ENCODE measurements at places on chromosomes 13 and 19.

DNA sequence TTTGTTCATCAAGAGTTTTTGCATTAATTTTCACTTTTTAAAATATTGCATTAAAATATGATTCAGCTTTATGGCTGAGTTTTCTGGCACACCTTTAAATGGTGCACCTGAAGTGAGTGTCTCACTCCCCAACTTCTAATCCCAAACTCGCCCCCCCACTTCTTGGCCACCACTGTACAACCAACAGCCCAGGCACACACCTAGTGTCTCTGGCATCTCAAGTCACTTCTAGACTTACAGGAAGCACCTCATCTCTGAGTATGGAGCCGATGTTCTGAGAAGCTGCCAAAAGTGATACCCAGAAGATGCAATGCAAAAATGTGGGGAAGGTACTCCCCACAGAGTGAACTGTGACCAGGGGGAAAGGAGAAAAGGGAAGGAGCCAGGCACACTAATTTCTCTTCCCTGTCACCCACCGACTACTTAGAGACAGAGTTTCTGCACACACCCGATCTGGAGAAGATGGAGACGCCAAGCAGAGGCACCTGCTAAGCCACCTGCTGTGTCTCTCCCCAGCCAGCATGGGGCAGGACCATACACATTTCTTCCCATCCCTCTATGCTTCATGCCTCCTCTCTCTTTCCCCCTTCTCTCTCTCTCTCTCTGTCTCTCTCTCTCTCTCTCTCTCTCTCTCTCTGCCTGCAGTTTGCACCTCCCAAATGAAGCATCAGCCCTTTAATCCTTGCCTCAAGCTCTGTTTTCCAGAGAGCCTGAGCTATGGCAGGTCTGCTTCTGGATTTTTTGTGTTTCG, 155.3 kb upstream of the ZNF507 start:
- H3K27ac ChIP-seq = no peak overlapping the region
- no peaks in the 10 kb centered on the region for H3K4me1 ChIP-seq
- no peaks in the 10 kb centered on the region for H3K27me3 ChIP-seq
- no peak for DNase-seq

GRCh38 chr19:42465827-42466280, 23.1 kb upstream of the CXCL17 start:
- no peak overlapping the region for H3K27ac ChIP-seq
- H3K4me3 ChIP-seq = no peak overlapping the region
- DNase-seq = no peak
- H3K36me3 ChIP-seq = no peaks in the 10 kb centered on the region

DNA sequence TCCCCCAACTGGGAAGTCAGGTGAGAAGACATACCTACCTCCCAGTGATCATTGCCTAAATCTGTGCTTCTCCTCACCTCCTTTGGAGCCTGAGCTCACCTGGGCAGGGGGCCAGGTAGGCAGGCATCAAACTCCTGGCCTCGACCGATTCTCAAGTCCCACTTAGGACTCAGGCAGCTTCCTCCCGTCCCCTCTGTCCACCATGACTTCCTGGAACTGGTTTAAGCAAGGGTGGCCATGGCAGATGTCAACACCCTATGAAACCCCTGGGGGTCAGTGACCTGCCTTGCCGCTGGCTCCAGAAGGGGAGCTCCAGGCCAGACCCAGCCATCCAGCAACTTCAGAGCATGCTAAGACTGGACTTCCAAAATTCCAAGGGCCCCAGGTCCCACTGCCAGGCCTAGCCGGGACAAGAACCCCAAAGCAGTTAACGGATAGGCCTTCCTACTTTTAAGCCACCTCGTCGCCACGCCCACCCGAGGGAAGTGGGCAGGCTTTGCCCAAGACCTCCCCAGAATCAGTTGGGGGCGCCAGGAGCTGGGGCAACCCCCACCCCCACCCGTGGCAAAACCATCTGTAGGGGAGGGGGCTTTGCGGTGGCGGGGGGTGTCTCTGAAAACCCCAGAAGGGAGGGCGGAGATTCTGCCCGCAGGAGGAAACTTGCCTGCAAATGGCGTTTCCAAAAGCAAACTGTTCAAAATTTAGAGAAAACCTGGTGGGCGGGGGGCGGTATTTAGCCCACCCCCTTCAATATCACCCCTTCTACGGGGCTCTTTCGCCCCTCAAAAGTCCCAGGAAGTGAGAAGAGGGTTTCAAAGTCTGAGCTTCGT, 657 bp downstream of the PLIN3 start:
- peak overlapping the region; percentile 72 for H3K27ac ChIP-seq
- peaks cover 19% of the 10 kb centered on the region for H3K4me1 ChIP-seq
- peaks cover 4% of the 10 kb centered on the region for H3K27me3 ChIP-seq
- H3K4me3 ChIP-seq = peak overlapping the region; percentile 75
- DNase-seq = peak; percentile 50
- H3K36me3 ChIP-seq = no peaks in the 10 kb centered on the region

- no peak within 1 kb of the TSS for H3K27ac ChIP-seq
- no peak within 1 kb of the TSS for H3K4me3 ChIP-seq
Measured at GRCh38 chr19:50719566-50719965, at the start of gene SHANK1. Gene SHANK1 (minus strand): TSS chr19:50719802. CDS start chr19:50716919, 2,883 bp downstream.

GRCh38 chr13:30692113-30692512, 43.2 kb upstream of the ALOX5AP start:
- peaks cover 33% of the 10 kb centered on the region for H3K27me3 ChIP-seq
- peaks cover 30% of the 10 kb centered on the region for H3K4me1 ChIP-seq
- no peak overlapping the region for H3K27ac ChIP-seq
- H3K4me3 ChIP-seq = no peak overlapping the region
- no peak for DNase-seq

DNA sequence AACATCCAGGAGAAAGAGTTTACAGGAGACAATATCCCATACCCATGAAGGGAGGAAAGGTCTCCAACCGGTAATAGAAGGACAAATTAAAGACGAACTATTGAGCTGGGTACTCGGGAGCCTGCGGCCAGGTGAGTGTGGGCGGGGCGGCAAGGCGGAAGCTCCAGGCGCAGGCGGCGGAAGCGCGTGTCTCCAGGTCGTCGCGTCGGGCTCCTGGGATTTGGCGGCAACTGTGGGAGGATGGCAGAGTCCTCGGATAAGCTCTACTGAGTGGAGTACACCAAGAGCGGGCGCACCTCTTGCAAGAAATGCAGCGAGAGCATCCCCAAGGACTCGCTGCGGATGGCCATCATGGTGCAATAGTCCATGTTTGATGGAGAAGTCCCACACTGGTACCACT, 21.6 kb upstream of the ANKRD10 start:
- peaks cover 6% of the 10 kb centered on the region for H3K36me3 ChIP-seq
- H3K4me3 ChIP-seq = no peak overlapping the region
- no peak for DNase-seq
- H3K27ac ChIP-seq = no peak overlapping the region

GRCh38 chr19:27718234-27718633, 1494.7 kb downstream of the UQCRFS1 start:
- no peak overlapping the region for H3K4me3 ChIP-seq
- DNase-seq = no peak
- H3K36me3 ChIP-seq = no peaks in the 10 kb centered on the region
- H3K27ac ChIP-seq = no peak overlapping the region
- no peaks in the 10 kb centered on the region for H3K4me1 ChIP-seq
- H3K27me3 ChIP-seq = no peaks in the 10 kb centered on the region

DNA sequence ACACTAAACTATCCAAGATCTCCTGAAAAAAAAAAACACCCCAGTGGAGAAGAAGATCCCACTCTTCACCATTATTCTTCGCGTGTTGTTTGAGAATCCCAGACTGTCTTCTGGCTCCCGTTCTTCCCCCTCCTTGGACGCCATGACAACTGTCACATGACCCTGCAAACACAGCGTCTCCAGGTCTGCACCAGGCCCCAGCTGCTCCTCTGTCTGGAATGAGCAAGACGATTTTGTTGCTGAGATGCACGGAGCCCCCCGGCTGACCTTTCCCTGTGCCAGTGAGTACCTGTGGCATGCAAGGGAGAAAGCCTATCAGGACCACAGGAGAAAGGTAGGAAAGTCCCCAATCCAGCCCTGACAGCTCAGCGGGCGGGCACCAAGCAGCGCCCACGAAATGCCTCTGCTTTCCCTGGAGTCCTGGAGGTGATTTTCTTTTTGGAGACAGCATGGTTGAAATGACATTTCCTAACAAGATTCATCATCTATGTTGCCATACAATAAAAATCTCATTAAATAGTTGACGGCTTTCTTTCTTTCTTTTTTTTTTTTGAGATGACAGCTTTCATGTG, at the start of gene CFAP97D2:
TSS of gene CFAP97D2 (plus strand) at position 171 of the 572 bp plus-strand sequence. CDS start at position 245, 74 bp downstream.
- peaks cover 17% of the 10 kb centered on the region for H3K4me1 ChIP-seq
- peaks cover 13% of the 10 kb centered on the region for H3K27me3 ChIP-seq
- DNase-seq = no peak
- no peak within 1 kb of the TSS for H3K4me3 ChIP-seq
- no peak within 1 kb of the TSS for H3K27ac ChIP-seq

GRCh38 chr13:24644036-24644435, 36.2 kb upstream of the ATP12A start:
- peaks cover 2% of the 10 kb centered on the region for H3K27me3 ChIP-seq
- H3K4me1 ChIP-seq = peaks cover 1% of the 10 kb centered on the region
- no peak overlapping the region for H3K27ac ChIP-seq
- no peak for DNase-seq
- no peak overlapping the region for H3K4me3 ChIP-seq

DNA sequence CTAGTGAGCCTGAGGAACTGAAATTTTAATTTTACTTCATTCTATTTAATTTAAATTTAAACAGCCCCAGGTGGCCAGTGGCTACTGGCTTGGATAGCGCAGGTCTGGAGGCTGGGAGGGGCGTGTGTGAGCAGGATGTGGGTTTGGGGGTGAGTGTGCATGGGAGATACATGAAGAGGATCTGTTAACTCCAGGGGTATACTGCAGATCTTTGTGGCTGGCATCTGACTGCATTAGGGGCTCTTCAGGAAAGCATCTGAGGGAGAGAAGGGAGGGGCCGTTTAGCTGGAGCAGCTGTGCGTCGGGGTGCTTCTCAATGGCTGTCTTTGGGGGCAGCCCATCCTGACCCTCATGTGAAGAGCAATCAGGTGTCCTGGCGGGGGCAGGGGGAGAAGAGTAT, 6.8 kb downstream of the SHANK1 start:
- H3K4me3 ChIP-seq = no peak overlapping the region
- no peak overlapping the region for H3K27ac ChIP-seq
- H3K4me1 ChIP-seq = peaks cover 9% of the 10 kb centered on the region
- no peaks in the 10 kb centered on the region for H3K36me3 ChIP-seq

- H3K36me3 ChIP-seq = peaks cover 73% of the 10 kb centered on the region
- H3K4me3 ChIP-seq = no peak overlapping the region
- H3K4me1 ChIP-seq = no peaks in the 10 kb centered on the region
Measured at GRCh38 chr19:37227996-37228395, 10.0 kb downstream of the ZNF383 start.

GRCh38 chr19:35429698-35430408, 18.2 kb upstream of the FFAR2 start:
- H3K27me3 ChIP-seq = peaks cover 6% of the 10 kb centered on the region
- H3K4me3 ChIP-seq = no peak overlapping the region
- H3K27ac ChIP-seq = no peak overlapping the region
- H3K4me1 ChIP-seq = peaks cover 15% of the 10 kb centered on the region
- H3K36me3 ChIP-seq = peaks cover 7% of the 10 kb centered on the region

- peaks cover 13% of the 10 kb centered on the region for H3K27me3 ChIP-seq
- H3K4me1 ChIP-seq = peaks cover 7% of the 10 kb centered on the region
- H3K27ac ChIP-seq = no peak overlapping the region
- DNase-seq = no peak
Measured at GRCh38 chr19:38250821-38251563, 5.2 kb downstream of the PPP1R14A start.

DNA sequence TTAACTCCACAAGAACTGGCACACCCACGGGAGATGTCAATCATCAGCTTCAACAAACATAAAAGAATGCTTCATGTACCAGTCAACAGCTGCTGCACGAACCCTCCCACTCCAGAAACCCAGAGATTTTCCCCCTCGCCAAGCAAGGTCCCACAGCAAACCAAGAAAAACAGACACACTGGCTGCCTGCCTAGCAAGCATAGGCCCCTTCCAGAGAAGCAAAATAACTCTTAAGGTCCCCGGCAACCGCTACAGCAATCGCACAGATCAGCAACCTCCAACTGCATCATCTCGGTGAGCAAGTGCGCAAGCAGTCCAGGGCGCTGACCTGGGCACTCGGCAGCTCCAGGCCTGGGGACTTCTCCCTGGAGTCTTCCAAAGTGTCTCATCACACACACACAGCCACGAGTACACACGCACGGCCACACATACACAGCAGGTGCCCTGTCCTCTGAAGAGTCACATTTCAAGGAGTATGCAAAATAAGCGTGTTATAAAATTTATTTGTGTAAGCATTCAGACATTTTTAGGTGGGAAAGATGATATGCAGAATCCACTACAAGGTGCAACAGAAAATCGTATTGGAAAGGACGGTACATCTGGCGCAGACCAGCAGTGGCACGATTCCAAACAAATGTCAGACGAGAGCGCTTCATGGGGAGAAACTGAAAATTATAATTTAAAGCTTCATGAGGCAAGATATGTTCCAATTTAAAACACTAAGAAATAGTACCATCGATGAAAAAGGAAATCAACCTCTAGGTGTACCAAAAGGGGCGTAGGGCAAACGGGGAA, 125.0 kb downstream of the STK24 start:
- H3K36me3 ChIP-seq = peaks cover 67% of the 10 kb centered on the region
- H3K27ac ChIP-seq = peak overlapping the region; percentile 21
- no peak for DNase-seq

DNA sequence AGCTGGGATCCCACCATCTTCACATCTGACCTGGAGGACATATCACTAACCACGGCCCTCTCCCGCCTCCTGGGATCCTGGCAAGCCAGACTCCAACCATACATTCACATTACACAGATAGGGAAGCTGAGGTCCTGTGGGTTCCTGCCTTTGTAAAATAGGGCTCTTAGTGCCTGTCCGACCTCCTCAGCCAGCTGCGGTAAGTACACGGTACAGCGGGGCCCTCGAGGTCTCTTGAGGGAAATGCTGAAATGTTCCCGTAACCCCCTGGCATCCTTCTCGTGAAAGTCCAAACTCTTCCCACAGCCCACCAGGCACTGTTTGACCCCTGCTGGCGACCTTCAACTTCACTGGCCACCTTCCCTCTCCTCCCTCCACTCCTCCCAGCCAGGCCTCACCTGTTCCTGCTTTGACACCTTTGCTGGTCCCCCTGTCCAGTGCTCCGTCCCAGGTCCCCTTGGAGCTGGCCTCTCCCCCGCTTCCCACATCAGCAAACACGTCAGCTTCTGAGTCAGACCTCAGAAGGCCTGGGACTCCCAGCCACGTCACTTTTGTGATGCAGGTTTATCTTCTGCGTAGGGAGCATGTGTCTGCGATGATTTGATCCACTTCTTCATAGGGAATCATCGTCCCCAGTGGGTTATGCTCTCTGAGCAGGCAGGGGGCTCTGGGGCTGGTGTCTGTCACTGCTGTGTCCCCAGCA, 8.8 kb upstream of the GNG7 start:
- H3K4me3 ChIP-seq = no peak overlapping the region
- no peaks in the 10 kb centered on the region for H3K27me3 ChIP-seq
- H3K27ac ChIP-seq = no peak overlapping the region

- H3K27me3 ChIP-seq = no peaks in the 10 kb centered on the region
- peak; percentile 32 for DNase-seq
- peaks cover 60% of the 10 kb centered on the region for H3K4me1 ChIP-seq
- peaks cover 47% of the 10 kb centered on the region for H3K36me3 ChIP-seq
- peak overlapping the region; percentile 95 for H3K27ac ChIP-seq
Measured at GRCh38 chr13:99237981-99238662, 20.1 kb downstream of the GPR18 start.

- no peak overlapping the region for H3K27ac ChIP-seq
- H3K4me3 ChIP-seq = no peak overlapping the region
- H3K4me1 ChIP-seq = peaks cover 27% of the 10 kb centered on the region
- no peaks in the 10 kb centered on the region for H3K27me3 ChIP-seq
- peaks cover 50% of the 10 kb centered on the region for H3K36me3 ChIP-seq
- DNase-seq = no peak
Measured at GRCh38 chr19:49094505-49095482, 9.5 kb downstream of the SNRNP70 start.
